Chondrocyte (in vitro differentiated cells): ENCODE measurements at places on chromosomes 1 and 21.

GRCh38 chr1:229893762-229894444 is 173.1 kb upstream of the GALNT2 start:
- DNase-seq = no peak

DNA sequence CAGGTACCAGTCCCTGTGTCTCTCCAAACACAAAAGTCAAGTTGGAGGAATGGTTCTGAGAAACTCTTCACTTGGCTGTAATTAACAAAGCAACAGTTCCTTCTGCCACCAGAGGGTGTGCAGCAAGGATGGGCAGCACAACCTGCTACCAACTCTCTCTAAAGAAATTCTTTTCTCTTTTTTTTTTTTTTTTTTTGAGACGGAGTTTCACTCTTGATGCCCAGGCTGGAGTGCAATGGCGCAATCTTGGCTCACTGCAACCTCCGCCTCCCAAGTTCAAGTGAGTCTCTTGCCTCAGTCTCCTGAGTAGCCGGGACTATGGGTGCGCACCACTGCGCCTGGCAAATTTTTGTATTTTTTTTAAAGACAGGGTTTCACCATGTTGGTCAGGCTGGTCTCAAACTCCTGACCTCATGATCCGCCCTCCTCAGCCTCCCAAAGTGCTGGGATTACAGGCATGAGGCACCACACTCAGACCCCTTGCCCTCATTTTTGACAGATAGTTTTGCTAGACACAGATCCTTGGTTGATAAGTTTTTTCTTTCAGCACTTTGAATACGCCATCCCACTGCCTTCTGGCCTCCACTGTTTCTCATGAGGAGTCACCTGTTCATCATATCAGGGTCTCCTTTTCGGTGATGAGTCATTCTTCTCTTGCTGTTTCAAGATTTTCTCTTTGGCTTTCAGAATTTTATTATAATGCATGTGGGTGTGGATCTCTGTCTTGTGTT is 12.1 kb upstream of the DEGS1 start:
- DNase-seq = no peak

DNA sequence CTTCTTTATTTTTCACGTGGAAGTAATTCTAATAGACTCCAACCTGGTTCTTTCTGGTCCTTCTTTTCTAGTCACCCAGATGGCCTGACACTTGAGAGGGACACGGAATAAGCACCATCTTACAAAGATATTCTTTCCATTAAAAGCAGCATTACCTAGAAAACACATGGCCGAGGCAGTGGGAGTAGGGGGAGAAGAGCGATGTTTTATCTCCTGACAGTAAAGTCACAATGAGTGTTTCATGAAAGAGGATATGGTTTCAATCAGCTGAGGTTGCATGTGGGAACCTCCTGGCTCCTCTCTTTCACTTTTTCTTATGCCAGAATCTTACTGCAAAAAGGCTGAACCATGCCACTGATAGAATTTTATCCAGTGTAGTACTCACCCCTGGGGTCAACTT is 288.8 kb upstream of the SPAG17 start:
- DNase-seq = no peak

- DNase-seq = no peak
Measured at GRCh38 chr1:236204039-236204438, 61.7 kb downstream of the GPR137B start.

GRCh38 chr1:101652484-101652883 is 344.2 kb downstream of the OLFM3 start:
- no peak for DNase-seq

GRCh38 chr1:115980156-115980555 is 3.8 kb downstream of the SLC22A15 start:
- no peak for DNase-seq

DNA sequence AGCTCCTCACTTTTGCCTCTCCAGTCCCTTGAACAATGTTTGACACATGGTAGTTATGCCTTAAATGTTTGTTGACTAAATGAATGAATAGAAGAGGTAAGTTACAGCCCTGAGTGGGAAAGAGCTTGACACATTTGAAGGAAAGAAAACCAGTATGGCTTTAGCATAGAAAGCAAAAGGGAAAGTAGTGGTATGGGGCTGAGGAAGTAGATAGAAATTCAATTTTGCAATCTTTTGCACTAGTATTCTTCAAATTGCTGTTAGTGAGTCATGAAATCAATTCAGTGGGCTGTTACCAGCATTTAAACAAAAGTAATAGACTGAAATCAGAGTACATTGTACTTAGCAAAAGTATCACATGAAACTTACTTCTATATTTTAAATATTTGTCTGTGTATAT is 21.1 kb downstream of the PLA2G4A start:
- no peak for DNase-seq

- DNase-seq = no peak
Measured at GRCh38 chr1:15650433-15650832, 33.2 kb downstream of the DDI2 start.

- DNase-seq = no peak
Measured at GRCh38 chr1:92476071-92476631, 10.6 kb downstream of the GFI1 start.

GRCh38 chr1:83114136-83114834 is 884.6 kb downstream of the TTLL7 start:
- DNase-seq = no peak

DNA sequence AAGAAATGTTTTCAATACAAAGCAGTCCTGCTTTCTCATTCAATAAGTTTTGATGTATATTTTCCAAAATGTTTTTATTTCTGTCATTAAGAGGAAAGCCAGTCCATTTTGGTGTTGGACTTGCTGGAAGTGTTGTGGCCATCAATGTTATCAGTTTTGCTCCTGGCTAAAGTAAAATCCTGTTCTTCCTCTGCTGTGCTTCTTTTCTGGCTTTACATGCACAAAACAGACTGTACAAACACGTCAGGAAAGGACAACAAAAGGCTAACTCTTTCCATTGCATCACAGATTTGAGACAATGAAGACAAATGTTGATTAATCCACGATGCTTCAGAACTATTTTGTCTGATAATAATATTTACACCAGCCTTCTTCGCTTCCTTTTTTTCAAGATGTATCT is 735.4 kb downstream of the LTN1 start:
- DNase-seq = no peak

DNA sequence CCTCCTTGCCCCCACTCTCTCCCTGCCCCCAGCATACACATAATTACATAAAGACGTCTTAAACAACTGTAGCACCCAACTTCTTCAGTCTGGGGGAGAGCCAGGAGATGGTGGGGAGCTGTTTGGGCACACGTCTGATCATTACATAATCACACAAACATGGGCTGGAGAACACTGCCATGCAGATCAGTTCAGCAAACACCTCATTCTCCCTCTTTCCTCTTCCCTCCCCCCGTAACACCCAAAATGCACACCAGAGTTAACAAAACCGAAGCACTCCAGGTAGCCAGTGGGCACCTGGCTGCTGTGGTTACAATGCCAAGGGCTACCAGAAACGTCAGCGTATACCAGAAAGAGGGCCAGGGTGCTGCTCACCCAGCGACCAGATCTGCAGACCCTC is 1.6 kb downstream of the HIVEP3 start:
- DNase-seq = no peak

DNA sequence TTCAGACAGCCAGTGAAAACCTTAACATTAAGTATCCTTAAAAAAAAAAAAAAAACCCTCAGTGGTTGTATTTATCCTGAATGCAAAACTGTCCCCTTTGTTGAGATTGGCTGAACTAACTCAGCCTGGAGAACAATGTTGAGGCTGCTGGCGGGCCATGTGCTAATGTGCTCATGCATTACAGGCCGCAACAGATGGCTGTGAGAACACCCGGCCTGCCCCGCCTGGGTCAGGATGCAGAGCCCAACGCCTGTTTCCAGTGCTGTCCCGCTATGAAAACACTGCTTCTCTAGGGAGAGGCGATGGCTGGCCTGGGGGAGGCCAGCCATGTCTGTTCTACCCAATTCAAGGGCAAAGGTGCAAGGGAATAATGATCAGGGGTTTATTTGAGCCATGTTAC is 13.8 kb downstream of the OLIG2 start:
- DNase-seq = no peak

GRCh38 chr1:60483509-60483908 is 409.9 kb upstream of the C1orf87 start:
- DNase-seq = no peak

GRCh38 chr1:78370779-78371482 is 119.8 kb upstream of the PTGFR start:
- DNase-seq = no peak

GRCh38 chr1:72535470-72535869 is 253.1 kb upstream of the NEGR1 start:
- no peak for DNase-seq

DNA sequence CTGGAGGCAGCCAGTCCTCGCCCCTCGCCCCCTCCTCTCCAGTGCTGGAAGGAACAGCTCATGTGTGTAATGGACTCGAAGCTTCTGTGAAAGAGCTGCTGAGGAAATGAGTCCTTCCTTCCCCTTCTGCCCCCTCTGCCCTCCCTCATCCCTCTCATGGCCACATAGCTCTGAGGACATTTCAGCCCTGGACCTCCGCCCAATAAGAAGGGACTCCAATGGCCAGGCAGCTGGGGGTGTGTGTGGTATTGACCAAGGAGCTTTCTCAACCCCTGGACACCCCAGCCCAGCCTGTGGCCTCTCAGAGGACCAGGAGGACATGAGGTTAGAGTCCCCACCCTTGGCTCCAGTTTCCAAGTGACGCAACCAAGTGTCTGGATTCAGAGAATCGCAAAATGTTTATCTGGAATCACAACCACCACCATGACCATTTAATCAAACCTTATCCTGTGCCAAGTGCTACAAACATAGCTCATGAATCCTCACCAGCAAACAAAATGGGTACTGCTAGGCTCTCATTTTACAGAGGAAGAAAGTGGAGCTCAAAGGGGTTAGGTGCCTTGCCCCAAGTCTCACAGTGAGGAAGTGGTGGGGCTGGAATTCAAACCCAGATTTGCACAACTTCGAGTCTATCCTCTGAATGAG is 47.8 kb upstream of the ECE1 start:
- DNase-seq = no peak

DNA sequence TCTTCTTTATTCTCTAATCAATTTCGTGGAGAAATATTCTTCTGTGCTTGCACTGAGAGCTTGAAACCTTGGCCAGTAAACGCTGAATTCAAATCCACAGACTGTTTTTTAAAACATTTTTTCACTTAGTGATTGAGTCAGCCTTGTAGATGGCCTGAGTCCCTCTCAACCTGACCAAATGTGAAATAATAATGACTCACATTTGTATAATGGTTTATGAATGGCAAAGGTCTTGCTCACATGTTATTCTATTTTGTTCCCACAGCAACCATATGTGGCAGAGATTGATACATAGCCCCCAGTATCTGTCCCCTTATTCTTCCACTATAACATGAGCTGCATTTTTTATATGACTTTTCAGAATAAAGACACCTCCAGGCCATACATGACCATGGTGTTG is 47.8 kb upstream of the CCDC190 start:
- no peak for DNase-seq

DNA sequence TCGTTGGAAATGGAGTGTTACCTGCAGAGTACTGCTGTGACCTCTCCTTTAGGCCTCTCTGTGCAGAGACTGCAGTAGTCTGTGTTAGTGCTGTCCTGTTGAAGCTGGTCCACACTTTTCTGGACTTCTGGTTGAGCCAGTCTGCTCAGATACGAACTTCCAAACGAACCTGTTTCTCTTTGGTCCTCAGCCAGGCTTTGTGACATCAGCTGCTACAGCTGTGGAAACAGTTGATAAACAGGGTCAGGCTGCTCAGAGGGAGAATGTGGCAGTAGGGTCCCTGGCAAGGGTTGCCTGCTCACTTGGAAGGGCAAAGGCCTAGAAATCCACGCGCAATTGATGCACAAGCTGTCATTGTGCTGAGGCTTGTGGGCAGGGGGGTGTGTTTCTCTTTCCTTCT is 98.8 kb downstream of the NOS1AP start:
- no peak for DNase-seq

- no peak for DNase-seq
Measured at GRCh38 chr1:168643152-168643551, 66.7 kb downstream of the XCL1 start.

DNA sequence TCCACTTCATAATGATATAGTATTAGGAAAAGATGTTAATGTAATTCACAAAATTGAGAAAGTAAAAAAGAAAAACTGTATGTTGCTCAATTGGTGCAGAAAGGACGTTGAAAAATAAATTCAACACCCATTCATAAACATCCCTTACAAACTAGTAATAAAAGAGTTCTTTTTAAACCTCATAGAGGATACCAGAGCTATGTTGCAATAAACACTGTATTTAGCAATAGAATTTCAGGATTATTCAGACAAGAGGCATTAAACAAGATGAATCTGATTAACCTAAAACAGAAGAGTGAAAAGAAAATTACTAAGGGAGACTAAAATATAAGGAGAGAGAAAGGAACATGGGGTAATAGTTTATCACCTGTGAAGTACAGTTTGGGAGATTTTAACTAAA is 154.8 kb downstream of the NTPCR start:
- DNase-seq = no peak
